Hippocampal formation (tissue), 2 donors: ENCODE measurements at places on chromosomes 12 and 14.

DNA sequence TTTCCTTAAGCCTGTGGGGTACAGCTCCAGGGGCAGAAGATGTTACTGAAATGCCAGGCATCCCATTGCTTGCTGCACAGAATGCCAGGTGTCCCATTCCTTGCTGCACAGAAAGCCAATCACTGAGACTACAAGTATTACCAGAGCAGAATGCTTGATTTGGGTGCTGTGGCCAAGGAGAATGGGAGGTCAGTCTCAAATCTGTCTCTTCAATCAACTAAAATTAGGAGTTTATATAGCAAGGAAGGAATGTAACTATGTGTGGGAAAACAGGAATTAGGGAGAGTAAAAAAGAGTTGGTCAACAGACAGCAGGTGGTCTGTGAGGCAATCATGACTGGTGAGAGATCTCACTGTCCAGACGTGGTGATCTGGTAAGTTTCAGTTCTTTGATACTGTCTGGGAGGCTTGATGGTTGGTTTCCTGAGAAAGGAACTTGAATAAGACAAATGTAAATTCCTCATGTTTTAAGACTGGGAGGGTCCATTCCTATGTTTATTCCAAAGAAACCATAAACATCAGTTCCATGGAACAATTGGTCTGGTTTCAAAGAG, 31.2 kb upstream of the VASH1 start:
- no peak for DNase-seq

GRCh38 chr12:104729091-104729490, 229.0 kb downstream of the SLC41A2 start:
- no peak for DNase-seq

- no peak for DNase-seq
Observed at GRCh38 chr12:120668868-120669840, 17.8 kb upstream of the MLEC start.

DNA sequence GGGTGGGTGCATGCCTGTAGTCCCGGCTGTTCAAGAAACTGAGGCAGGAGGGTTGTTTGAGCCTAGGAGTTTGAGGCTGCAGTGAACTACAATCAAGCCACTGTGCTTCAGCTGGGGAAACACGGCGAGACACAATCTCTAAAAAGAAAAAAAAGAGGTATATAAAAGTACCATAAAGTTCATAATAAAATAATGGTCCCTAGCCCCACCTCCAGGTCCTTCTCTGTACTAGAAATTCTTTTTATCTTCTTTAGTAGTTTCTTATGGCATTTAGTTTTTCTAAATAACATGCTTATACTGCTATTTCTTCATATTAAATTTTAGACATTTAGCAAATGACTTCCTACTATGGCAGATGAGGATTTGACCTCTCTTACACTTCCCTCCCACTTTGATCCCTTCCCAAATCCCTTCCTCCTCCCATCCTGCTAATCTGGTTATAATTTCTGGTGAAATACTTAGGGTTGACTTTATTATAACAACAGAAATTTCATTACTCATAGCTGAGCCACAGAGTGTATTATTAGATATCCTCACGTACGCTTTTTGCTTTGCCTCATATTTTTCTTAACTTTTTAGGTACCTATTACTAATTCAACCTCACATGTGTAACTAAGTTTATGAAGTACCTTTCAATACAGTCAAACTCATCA, 94.7 kb downstream of the SLC41A2 start:
- DNase-seq, result no peak

DNA sequence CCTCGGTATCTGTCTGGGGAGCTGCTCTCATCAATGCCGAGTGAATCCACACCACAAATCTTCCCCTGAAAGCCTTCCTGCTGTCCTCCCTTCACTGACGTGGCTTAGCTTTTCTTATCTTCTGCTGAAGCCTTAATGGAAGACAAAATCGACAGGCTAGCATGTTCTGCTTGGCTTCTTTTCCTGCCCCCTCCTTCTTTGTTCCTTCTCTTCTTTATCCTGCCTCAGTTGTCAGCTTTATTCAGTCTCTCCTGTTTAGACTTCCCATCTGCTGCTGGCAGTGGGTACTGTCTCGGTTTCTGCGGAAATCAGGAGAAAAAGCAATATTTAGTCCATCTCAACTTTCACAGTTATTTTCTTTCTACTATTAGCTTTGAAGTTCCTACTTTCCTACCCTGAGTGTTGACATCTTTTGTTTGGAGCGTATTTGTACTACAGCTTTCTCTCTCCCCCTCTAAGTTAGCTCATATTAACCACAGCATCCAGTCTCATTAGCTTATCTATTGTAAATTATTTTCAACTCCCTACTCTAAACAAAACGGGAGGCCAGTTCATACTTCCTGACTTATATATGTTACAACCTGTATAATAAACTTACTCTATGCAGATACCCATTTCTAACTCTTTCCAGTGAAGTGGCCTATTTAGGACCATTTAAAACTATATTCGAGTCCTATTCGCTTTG, 226.0 kb downstream of the DACT1 start:
- DNase-seq, result no peak

DNA sequence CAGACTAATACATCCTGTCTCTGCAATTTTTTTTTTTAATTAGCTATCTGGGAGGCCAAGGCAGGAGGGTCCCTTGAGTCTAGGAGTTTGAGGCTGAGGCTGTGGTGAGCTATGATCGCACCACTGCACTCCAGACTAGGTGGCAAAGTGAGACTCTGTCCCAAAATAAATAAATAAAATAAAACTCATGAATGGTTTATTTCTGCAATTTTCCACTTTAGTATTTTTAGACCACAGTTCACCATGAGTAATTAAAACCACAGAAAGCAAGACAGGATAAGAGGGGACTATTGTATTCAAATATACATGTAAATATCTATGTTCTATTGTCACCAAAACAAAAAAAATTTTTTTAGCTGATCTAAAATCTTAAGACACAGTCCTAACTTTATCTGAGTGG, 17.8 kb downstream of the TAOK3 start:
- DNase-seq, result no peak

DNA sequence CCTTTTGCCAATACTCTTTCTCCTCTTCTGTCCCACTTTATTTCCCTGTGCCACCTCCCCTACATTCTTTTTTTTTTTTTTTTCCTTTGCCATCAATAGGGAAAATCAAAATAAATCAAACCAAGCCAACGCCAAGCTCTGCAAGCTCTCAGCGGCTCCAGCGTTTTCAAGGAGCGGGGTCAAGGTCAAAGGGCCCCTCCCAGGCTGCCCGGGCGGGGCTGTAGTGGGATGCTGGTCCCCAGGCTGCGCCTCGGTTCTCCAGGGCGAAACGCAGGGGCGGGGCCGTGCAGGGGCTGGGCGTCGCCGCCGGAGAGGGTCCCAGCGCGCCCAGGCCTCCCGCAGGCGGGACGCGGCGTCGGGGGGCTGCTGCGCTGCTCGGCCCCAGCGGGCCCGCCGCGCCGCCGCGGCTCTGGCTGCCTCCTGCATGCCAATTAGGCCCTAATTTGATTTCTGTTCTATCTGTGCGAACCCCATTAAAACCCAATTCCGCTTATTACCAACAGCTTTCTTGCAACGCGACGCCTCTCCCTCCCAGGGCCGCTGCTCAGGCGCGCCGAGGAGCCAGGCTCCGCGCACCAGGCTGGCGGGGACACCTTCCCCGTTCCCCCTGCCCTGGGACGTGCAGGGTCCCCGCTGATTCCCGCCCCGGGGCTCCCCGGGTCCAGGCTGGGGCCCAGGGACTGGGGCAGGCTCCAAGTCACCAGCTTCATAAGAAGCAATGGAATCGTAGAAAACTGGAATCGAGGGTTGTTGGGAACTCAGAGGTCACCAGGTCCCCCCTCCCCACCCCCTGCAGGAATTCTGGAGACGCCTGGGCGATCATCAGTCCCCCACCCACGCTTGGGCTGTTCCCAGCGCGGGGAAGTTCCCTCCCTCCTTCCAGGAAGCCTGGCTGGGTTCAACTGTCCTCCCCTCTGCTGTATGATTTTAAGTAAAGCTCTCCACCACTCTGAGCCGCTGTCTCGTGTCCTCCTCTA, 50.7 kb upstream of the MAP1LC3B2 start:
- DNase-seq, result no peak

DNA sequence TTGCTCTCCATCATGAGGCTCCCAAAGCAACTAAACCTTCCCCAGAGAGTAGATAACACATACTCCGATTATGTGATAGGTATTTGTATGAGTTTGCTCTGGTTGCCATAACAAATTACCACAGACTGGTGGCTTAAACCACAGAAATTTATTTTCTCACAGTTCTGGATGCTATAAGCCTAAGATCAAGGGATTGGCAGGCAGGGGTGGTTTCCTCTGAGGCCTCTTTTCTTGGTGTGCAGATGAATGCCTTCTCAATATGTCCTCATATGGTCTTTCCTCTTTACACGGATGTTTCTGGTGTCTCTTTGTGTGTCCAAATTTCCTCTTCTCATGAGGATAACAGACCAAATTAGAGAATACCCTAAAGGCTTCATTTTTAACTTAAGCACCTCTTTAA, 285.8 kb upstream of the GRIP1 start:
- no peak for DNase-seq

DNA sequence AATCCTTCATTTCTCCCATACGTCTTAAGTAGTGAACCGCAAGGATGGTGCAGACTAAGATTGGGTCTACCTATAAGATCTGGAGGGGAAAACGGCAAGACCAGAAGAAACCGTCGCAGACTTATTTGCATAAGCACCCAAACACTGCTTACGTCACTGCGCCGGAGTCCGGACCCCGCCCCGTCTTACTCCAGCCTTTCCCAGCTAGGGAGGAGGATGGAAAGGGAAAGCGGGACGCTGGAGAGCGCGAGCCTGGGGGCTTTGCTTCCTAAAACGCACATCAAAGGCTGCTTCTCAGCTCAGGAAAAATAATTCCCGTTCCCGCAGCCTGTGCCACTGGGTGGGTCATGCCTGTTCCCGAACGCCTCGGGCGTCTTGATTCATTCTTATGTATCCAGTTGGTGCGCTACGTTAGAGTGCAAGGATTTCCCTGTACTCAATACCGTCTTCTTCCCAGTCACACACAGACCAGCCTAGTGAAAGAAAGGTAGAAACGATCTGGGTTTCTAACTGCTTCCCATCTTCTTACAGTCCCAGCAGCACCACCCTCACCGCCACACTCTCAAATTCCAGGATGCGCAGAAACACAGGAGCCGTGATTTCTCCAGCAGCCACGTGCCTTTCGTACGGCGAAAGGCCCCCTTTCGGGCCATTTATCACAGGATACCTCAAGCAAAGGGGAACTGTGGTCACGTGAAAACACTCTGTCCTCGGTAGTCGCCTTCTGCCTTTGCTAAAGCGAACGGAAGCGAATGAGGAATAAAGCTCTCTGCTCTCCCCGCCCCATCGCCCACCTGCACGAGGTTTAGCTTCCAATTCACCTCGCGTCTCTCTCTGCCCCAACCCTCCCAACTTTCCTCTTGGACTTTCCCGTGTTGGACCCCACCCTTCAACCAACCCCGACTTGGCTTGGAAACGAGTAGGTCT, 1.1 kb downstream of the SLC6A15 start:
- peak; percentile 71 for DNase-seq

DNA sequence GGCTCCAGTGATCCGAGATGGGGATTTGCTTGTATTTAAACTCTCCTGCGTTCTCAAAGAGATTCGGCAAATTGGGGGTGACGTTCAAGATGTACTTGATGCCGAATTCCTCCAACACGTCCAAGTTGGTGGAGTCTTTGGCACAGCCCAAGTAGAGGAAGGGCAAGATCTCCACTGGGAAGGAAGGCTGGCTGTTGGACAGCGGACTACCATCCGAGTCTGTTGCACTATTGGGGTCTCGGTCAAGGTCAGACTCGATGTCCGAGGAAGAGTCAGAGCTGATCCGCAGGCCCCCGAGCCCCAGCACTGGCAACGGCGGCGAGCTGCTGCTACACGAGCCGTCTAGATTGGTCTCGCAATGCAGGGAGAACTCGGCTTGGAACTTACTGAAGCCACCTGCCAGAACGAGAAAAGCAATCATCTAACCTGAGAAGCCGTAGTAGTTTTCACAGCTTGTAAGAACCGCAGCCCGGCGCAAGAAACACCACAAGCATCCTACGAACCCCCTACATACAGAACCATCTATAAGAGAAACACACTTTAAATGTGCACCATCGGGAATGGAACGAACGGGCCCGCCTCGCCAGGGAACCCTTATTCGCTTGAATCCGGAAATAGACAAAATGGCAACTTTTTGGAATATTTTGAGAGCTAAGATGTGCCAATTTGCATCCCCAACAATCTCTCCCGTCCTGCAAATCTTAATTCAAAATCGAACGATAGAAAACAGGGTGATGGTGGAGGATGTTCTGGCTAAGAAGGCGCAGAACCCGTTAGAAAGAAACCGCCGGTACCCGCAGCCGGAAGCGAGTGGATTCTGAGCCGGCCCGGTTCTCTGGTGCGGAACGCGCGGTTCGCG, 1.4 kb downstream of the DUSP6 start:
- DNase-seq, result no peak

DNA sequence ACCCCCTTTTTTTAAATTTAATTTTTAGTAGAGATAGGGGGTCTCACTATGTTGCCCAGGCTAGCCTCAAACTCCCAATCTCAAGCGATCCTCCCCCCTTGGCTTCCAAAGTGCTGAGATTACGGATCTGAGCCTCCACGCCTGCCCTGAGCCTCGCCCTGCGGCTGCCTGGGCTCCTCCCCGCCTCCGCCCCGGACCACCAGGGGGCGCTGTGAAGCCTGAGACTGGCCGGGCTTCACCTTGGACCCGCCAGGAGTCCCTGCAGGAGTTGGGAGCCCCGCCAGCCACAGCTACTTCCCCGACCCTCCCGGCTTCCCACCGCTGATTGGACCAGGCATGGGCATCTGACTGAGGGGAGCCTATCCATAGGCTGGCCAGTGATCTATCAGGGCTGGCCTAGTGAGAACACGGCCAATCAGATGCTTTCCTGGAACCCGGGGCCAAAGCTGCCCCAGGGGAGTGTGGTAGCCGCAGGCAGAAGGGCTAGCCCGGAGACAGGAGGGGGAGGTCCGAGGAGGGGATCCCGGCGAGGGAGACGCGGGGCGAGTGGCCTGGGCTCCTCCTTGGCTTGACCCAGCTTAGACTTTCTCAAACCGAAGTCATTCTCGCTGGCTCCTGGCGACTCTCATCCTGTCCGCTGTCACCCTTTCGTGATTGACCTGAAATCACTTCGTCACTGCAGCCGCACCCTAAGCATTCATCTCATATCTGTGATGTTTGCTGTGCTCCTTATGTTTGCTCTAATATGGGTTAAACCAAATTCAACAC, 15.1 kb upstream of the ANKRD9 start:
- DNase-seq, result peak; percentile 94

- no peak for DNase-seq
Observed at GRCh38 chr14:55968741-55969140, 149.5 kb upstream of the PELI2 start.

- DNase-seq, result no peak
Observed at GRCh38 chr14:50943261-50943942, 881 bp downstream of the PYGL start.

GRCh38 chr14:76742966-76743365, 18.3 kb upstream of the VASH1 start:
- DNase-seq, result no peak

GRCh38 chr12:81245458-81245857, 167.6 kb downstream of the ACSS3 start:
- DNase-seq, result no peak

DNA sequence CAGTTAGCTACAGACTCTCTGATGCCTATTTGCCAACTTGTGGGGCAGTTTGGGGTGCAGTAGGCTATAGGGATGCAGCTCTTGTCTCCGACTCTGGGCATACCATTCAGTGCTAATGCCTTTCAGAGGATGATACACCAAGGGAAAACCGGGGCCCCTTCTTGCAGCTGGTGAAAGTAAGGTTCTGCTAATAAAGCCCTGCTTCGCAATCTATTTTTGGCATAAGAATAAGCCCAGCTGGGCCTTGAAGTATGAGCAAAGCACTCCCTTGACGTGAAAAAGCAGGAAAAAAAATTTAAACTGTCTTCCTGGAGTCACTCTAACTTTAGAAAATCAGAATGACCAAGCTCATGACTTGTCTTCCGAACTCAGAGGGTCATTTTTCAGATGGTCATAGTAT, 124.1 kb upstream of the RBM19 start:
- DNase-seq, result no peak

GRCh38 chr12:75720812-75721641, 209.6 kb upstream of the KRR1 start:
- peak; percentile 1 for DNase-seq
